CD4-positive, alpha-beta T cell treated with Interleukin-15 for 4 hours (primary cell): ENCODE measurements at places on chromosomes 13 and 19.

DNA sequence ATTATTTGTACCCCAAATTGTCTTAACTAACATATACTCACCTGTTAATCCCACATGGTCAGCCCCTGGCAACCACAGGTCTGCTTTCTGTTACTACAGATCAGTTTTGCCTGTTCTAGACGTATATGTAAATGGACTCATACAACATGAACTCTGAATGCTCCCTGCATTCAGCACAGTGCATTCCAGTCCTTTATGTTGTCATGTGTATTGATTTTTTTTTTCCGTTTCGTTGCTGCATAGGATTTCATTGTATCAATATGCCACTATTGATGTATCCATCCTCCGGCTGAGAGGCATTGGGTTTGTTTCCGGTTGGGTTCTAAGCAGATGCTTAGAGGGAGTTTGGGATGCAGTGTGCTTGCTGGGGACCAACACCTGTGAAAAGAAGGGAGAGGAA lies 36.1 kb upstream of the TNFRSF19 start:
- no peak for DNase-seq

DNA sequence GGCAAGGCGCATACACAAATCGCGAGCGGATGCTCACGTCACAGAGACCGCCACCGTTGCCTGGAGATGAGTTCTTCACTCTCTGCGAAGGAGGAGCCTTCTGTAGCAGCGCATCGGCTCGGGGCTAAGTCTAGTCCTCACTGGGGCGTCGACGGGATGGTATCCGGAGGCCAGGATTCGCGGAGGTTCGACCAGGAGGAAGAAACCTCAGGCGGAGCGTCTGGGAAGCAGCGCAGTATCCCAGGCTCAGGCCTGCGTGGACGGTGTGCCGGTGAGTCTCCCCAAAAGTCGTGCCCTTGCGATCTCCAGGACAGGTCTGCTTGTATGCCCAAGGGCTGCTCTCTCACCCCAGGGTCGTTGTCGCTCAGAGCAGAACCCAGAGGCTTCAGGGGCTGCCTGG lies 40.4 kb downstream of the ZNF146 start:
- DNase-seq = no peak

- DNase-seq = no peak
These were observed 126.8 kb upstream of the OBI1 start for GRCh38 chr13:78785764-78786163.

DNA sequence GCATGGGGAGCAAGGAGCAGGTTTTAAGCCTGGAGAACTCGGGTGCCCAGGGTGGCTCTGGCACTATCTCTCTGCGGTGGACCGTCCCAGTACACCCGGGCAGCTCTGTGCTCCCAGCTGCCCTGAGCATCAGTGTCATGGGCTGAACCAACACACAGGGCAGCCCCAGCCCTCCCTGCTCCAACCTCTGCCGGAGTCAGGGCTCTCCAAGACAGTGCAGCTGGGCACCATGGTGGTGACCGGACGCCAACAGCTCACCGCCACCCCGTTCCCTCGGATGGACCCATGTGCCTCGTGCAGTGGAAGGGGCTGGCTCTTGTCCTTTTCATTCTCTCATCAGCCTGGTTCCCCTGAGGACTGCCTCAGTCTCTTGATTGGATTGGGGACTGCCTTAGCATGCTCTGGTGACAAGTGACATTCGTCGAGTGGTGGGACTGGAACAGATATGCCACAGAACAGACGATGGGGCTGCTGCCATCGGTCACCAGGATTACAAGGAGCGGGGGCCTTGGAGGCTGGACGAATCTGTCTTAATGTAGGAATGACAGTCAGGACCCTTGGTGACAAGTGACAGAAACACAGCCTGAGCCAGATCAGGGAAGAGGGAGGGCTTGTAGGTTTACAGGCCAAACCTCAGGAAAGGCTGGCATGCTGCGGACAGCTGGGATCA lies 25.7 kb upstream of the VSTM2B start:
- DNase-seq = no peak

GRCh38 chr13:114099191-114099590 lies 33.2 kb downstream of the RASA3 start:
- DNase-seq = no peak

- DNase-seq = no peak
These were observed 65.5 kb downstream of the RASA3 start for GRCh38 chr13:114066956-114067355.

DNA sequence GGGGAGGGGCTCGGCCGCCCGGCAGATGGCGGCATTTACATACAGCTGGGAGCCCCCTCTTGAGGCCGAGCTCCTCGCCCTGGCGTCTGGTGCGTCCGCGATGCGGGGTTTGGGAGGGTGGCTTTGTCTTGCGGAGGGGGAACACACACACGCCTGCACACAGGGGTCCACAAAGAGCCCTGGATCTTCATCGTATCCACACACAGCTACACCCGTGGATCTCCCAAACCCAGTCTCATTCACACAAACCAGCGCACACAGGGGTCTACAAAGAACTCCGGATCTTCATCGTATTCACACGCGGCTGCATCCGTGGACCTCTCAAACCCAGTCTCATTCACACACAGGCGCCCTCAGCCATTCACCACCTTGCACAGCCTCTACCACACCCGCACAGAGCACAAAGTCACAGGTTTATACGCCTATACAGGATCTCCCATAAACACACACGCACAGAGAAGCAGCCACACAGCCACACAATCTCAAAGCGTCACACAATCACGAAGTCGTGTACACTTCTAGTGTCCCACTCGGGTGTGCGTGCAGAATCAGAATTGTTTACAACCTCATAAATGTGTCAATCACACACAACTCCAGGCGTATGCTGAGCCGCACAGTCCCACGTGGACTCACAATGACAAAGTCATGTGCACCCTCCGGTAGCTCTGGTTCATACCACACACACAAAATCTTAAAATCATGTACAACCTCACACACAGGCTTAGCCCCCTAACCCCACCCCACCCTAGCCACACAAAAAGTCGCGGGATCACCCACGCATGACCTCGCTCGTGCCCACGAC lies 550 bp upstream of the DLL3 start:
- DNase-seq = no peak

DNA sequence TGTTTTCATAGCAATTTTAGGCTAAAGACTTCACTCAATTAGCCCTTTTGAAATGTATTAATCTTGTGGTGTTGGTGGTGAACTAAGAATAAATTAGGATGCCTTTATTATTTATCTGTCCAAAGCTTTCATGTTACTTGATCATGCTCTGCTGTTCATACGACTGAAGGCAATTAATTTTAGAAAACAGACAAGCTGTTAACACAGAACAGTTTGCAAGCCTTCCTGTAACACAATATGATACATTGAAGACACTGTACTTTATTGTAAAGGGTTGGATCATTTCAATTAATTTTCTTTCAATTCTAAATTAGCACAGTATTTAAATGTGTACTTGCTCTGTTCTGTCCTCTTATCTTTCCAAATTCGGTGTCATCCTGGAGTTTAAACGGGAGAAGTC lies 794.3 kb upstream of the MIR17HG start:
- no peak for DNase-seq
